ENCODE measurements at places on chromosomes 4 and X.
A peak's percentile ranks its signal among the peaks of the same experiment; 100 is the strongest.

DNA sequence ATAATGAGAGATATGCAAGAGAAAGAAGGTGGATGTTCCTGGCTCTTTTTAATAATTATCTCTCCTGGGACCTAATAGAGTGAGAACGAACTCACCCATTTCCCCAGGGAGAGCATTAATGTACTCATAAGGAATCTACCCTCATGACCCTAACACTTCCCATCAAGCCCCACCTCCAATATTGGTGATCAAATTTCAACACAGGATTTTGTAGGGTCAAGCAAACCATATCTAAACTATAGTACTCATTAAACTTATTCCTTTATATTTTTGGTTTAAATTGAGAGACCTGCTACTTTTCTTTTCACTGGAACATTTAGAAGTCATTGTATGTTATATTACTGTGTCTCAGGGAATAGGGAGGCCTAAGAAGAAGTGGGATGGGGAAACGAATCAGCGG, 2.6 kb downstream of the UGT2A3 start:
- no peak for DNase-seq

- peak; percentile 42 for DNase-seq
Observed at GRCh38 chr4:182492423-182492822, 249.2 kb downstream of the TENM3 start.

DNA sequence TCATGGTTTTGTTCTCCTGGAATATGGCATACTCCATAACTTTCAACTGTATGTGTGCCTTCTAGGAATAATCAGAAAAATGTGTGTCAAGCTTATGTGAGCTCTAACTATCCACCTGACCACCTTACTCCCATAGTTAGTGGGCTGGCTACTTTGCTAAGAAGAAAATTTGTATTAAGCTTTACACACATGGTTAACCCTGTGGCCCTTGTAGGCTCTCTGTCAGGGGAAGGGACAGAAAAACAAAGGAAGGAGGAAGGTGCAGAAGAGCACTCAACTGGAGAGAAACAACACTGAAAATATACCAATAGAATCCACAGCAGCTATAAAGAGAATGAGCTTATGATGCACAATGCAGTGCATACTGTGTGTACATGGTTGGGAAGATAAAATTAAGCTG, 84.6 kb downstream of the PPP3CA start:
- DNase-seq: no peak

DNA sequence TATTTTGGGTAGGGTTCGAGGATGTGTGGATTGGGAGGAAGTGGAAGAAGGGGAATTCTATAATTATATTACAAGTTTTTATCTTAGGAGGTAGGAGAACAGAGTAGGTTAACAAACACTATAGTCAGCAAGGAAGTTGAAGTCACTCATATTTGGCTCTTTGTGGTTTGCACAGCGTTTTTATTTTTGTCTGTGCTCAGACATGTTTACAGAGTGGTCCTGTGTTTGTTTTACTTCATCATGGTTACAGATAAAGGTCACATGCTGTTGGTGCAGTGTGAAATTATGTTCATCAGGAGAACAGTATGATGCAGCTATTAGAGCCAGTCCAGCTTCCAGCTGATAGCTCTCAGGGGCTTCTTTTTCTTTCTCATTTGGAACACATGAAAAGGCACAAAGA, 299.9 kb upstream of the SFRP2 start:
- no peak for DNase-seq

DNA sequence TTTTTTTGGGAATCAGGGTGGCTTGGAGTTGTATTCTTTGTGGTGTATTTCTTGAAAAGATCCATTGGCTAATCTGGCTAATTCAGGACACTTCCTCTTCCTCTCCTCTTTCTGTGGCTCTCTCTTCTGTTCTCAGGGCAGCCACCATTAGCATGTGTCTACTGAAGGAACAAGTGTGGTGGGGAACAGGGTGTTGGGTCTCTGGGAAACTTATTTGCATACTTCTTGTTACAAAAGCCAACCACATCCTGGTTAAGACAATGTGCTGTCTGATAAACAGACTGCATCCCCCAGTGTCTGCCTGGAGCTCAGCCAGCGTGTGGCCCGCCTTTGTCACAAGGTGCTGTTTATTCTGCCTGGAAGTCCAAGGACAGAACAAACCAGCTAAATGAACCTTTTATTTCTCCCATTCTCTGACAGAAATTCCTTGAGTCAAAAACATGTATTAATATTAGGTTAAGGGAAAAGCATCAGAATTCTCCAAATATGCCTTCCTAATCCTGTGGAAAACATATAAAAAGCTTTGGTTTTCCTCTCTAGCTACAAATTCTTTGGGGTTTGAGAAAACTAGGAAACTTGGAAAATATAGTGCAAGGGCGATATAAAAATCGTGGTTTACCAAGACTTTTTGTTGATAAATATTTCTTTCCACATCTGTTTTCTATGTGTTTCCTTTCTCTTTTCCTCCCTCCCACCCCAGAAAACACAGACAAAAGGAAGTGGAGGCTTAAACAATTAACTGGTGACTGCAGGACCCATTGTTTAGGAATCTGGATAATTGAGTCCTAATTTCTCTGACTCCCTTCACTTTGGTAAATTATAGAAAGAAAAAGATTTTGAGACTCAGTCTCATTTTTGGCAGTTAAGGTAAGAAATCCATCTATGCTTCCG, 203.6 kb downstream of the SPRY1 start:
- no peak for DNase-seq

DNA sequence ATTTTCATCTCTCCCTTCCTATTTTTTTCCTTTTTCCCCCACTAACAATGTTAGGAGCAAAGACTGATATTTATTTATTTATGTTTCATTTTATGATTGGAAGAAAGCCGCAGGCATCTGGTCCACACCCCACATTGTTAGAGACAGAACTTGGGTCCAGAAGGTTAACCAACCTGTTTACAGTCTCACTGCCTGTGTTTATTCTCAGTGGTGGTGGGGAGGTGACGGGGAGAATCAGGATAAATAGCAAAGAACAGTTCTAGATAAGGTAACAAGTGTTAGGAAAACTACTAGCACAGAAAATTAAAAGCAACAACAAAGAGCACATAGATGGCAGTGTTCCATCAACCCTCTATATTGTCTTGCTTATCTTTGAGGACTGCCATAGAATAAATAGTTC, 301.7 kb upstream of the DIPK2B start:
- no peak for DNase-seq

DNA sequence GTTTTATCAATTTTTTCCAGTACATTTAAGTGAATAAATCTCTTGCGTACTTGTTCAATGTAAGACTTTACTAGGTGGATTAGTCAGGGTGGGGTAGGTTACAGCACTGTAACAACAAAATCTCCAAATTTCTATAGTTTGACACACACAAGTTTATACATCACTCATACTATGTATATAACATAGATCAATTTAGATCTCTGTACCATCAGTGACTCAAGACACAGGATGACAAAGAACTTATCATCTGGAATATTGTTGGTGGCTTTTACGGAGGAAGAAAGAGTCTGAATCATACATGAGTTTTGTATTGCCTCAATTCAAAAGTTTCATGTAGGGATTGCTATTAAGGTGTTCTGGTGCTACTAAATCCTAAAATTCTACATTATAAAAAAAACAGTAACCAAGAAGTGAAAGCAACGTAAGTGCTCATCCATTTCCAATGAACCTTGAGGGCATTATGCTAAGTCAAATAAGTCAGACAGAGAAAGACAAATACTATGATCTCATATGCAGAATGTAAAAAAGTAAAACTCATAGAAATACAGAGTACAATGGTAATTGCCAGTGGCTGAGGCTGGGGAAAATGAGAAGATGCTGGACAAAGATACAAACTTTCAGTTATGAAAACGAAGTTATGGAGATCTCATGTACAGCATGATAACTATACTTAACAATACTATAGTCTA, 98.0 kb upstream of the DKK2 start:
- no peak for DNase-seq

GRCh38 chrX:107731831-107732502, 43.6 kb downstream of the TSC22D3 start:
- DNase-seq: no peak

GRCh38 chr4:110988722-110989121, 365.8 kb upstream of the PITX2 start:
- DNase-seq: no peak

DNA sequence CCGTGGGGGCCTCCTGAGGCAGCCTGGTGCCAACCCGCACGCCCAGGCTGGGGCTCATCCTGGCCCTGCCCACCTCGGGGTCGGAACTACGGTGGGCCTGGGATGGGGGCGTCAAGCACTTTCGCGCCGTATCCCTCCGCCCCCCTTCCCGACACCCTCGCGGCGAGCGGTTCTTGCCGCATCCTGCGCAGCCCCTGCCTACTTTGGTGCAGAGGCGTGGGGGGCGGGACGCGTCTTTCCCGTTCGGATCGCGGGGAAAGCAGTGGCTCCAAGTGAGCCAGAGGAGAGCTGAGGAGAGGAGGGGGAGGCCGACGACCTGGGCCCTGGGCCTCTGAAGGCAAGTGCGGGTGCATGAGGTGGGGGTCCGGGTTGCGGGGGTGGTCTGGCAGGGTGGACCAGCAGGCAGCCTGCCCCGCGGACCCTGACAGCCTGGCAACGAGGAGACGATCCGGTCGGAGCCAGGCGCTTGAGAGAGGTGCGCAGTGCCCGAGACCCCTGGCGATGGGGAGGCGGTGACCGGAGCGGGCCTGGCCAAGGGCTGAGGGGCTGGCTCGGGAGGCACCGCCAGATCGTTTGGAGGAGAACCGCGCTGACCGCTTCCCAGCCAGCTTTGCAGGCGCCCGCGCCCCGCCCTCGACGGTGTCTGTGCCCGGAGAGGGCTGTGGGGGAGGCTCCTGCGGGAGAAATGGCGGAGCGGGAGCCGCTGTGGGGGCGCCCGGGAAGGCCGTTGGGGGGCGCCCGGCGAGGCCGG, at the start of gene GPRASP2:
TSS of gene GPRASP2 (plus strand) at position 233 of the 751 bp plus-strand sequence. CDS start 2,422 bp downstream, outside the sequence.
- DNase-seq: no peak

DNA sequence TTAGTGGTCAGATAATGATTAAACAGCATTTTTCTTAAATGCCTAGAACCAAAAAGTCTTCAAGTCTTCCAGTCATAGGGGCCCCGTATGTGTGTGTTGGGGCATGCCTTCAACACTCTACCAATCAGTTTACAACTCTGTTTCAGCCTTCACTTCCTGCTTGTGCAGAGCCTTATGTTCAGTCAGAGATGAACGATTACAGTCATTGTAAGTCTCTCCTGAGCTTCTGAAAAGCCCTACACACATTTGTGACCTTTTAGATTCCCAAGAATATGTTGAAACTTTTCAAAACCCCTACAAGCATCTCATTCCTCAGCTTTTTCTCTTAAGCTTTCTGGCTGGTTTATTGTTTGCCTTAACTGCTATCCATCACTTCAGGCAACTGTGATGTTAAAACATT, 591.2 kb downstream of the ZNF674 start:
- DNase-seq: no peak

- DNase-seq: no peak
Observed at GRCh38 chr4:117784266-117784665, 250.0 kb upstream of the NDST3 start.

DNA sequence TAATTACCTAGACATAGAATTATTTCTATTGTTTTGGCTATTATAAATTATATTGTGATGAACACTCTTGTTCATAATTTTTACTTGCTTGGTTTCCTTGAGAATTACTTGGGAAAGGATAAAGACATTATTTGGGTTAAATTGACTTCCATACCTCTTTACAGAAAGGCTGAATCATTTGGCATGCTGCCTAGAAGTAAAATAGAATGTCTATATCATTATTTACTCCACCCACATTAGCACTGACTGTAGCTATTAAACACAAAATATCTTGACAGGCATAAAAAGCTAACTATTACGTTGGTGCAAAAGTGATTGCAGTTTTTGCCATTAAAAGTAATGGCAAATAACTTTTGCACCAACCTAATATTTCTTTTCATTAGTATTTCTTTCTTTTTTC, 29.7 kb upstream of the ADH6 start:
- DNase-seq: no peak

- DNase-seq: no peak
Observed at GRCh38 chr4:13733817-13734216, 106.3 kb upstream of the BOD1L1 start.

GRCh38 chr4:175070444-175070843, 152.3 kb downstream of the ADAM29 start:
- DNase-seq: no peak

DNA sequence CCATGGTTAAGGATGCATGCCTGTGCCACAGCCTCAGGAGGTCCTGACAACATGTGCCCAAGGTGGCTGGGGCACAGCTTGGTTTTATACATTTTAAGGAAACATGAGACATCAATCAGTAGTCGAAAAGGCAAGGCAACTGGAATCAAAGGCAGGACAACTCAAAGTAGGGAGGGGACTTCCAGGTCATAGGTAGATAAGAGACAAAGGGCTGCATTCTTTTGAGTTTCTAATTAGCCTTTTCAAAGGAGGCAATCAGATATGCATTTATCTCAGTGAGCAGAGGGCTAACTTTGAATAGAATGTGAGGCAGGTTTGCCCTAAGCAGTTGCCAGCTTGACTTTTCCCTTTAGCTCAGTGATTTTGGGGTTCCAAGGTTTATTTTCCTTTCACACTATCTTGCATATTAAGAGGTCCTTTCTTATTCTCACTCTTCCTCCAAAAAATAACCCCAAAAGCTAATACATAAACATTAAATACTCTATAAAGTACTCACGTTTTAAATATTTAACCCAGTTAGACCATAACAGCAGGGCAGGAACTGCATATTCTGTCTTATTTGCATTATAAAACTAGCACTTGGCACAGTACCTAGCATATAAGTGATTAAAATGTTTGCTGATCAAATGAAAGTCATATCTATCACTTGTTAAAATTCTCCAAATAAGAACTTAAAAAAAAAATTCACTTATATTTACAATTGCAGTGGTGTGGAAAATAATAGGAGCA, 36.3 kb upstream of the UGT8 start:
- no peak for DNase-seq

DNA sequence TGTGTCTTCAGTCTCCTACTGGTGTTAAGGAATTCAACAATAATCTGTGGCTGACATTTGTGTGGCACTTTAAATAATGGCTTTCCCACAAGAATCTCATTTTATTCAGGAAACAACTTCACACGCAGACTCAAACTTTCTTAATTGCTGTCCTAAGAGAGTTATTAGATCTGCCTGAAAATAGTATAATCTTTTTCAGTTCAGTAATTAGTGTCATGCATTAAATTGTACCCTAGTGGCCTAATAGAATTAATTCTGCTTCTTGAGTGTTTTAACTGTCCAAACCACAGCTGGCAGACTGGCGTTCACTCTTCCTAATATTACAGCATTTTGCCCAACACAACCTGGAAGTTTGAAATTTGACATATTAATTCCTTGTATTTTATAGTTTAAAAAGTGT, 107.1 kb downstream of the GRIA2 start:
- no peak for DNase-seq

DNA sequence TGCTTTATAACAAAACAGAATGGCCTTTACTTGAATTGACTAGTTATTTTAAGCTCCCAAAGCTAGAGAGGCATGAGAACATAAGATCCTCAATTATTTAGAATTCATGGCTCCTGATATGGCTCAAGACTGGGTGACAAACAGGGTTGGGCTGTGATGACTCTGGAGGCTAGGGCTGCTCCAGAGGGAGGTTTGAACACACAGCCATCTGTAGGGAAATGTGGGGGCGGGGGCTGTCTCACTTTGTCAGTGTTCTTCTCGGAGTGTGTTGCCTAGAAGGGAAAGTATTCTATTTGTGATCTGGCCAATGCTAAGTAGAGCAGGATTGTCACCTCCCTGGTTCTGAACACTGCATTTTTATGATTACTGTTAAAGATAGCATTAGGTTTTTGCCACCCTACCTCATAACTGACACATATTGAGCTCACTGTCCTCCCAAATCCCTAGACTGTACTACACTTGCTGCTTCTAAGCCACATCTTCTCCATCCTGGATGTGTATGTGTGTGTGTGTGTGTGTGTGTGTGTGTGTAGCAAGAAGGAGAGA, 45.9 kb downstream of the VSIG4 start:
- DNase-seq: no peak
